ENCODE measurements at places on chromosomes 2 and 18. TPM values are rescaled to one million over a fixed set of nuclear protein-coding genes. Genes with fewer than 3 reads are reported as not detected.

Gene SATB2
- total RNA-seq: 2.9 TPM

Gene PNPT1
- total RNA-seq: 38.2 TPM

Gene RAB6C
- total RNA-seq: not detected

Gene SERPINB11
- not detected for total RNA-seq

Gene RAX
- total RNA-seq: not detected

Gene DNAJC5G
- not detected for total RNA-seq

Gene C2orf66
- not detected for total RNA-seq

Gene CREG2
- 8.8 TPM for total RNA-seq

Gene ABHD1
- 0.93 TPM for total RNA-seq

Gene UBR3
- total RNA-seq: 9.0 TPM

Gene PJVK
- 1.5 TPM for total RNA-seq

Gene REEP1
- 0.88 TPM for total RNA-seq

Gene GCG
- total RNA-seq: not detected

Gene BMPR2
- 12.4 TPM for total RNA-seq

Gene CTAGE1
- total RNA-seq: not detected

Gene HNMT
- total RNA-seq: 1.3 TPM

Gene RBM44
- 0.30 TPM for total RNA-seq

Gene ADRA2B
- total RNA-seq: 0.06 TPM

Gene MEIS1
- total RNA-seq: 2.2 TPM

Gene FBXO36
- 0.87 TPM for total RNA-seq

Gene FRZB
- total RNA-seq: 0.08 TPM

Gene NBAS
- total RNA-seq: 15.3 TPM

Gene CHRNA1
- total RNA-seq: not detected

Gene GALNT5
- total RNA-seq: 1.9 TPM

Gene PPP1R1C
- 0.86 TPM for total RNA-seq

Gene ZNF396
- total RNA-seq: 0.88 TPM

Gene GAL3ST2
- 0.25 TPM for total RNA-seq

Gene FNDC4
- total RNA-seq: 4.6 TPM

Gene CFC1
- 0.09 TPM for total RNA-seq

Gene B4GALT6
- 4.2 TPM for total RNA-seq

Gene REG3A
- not detected for total RNA-seq

Gene ZEB2
- 8.3 TPM for total RNA-seq

Gene SKOR2
- total RNA-seq: not detected

Gene POTEC
- not detected for total RNA-seq

Gene KCNG2
- total RNA-seq: 0.07 TPM

Gene APOB
- total RNA-seq: 0.01 TPM

Gene SLC19A3
- 2.4 TPM for total RNA-seq

Gene GREB1L
- total RNA-seq: 3.8 TPM

Gene PXDN
- 16.2 TPM for total RNA-seq

Gene SERPINB10
- total RNA-seq: not detected

Gene GALR1
- not detected for total RNA-seq

Gene EVA1A
- 8.2 TPM for total RNA-seq

Gene IL1R2
- 1.5 TPM for total RNA-seq

Gene ANKRD62
- not detected for total RNA-seq

Gene CRYBA2
- total RNA-seq: not detected

Gene ADNP2
- total RNA-seq: 11.6 TPM

Gene TACR1
- 0.21 TPM for total RNA-seq

Gene RAB17
- 0.29 TPM for total RNA-seq

Gene GPR35
- total RNA-seq: 0.61 TPM

Gene UGT1A8
- total RNA-seq: 0.05 TPM

Gene CAB39
- total RNA-seq: 54.6 TPM

Gene MATN3
- 17.8 TPM for total RNA-seq

Gene CLEC4F
- not detected for total RNA-seq

Gene MOGAT1
- total RNA-seq: not detected

Gene C1GALT1C1L
- 2.3 TPM for total RNA-seq

All from A549 treated with Hydrocortisone at 1 μM for 4 hours (cell line).